ENCODE measurements at places on chromosomes 11 and 22.

GRCh38 chr11:10622957-10623791 lies 54.7 kb upstream of the LYVE1 start:
- DNase-seq = peak; percentile 94

- no peak for DNase-seq
These were observed 34.3 kb downstream of the TSPAN18 start for GRCh38 chr11:44760917-44761550.

DNA sequence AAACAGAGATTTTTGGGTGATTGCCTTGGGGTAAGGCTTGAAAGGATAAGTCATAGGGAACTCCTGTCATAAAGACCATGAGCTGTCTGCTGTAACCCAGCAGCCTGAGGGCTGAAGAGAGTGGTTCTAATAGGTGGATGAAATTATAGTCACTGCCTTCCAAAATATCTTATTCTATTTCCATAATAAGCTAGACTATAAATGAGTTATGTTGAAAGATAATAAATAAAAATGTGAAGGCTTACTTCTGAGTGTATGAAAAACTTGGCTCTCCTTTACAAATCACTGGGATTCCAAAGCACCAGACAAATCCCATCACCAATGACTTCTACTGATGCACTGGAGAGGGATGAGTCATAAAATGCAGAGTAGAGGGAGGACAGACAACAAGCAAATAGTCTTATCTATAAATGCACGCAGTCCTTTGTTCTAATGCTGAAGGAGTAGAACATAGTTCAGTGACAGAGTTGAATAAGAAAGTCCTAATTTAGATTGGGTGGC lies 775.0 kb upstream of the LRRC4C start:
- no peak for DNase-seq

- no peak for DNase-seq
These were observed 43.0 kb downstream of the KREMEN1 start for GRCh38 chr22:29115682-29116288.

GRCh38 chr22:21686634-21687393 lies 21.0 kb downstream of the PPIL2 start:
- no peak for DNase-seq

- DNase-seq = peak; percentile 92
These were observed 61.4 kb upstream of the BMAL1 start for GRCh38 chr11:13216019-13216710.

GRCh38 chr11:112773264-112773663 lies 188.0 kb upstream of the NCAM1 start:
- DNase-seq = no peak

GRCh38 chr11:76152741-76153570 lies 53.3 kb downstream of the WNT11 start:
- DNase-seq = no peak

DNA sequence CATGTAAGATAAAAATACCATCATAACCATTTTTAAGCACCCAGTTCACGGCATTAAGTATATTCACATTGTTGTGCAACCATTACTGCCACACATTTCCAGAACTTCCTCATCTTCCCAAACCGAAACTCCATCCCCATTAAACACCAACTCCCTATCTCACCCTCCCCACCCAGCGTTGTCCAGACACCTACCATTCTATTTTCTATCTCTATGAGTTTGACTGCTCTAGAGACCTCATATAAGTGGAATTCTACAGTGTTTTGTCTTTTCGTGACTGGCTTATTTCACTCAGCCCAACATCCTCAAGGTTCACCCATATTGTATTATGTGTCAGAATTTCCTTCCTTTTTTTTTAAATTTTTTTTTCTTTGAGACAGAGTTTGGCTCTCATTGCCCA lies 45.2 kb downstream of the PPFIA1 start:
- DNase-seq = peak; percentile 67

DNA sequence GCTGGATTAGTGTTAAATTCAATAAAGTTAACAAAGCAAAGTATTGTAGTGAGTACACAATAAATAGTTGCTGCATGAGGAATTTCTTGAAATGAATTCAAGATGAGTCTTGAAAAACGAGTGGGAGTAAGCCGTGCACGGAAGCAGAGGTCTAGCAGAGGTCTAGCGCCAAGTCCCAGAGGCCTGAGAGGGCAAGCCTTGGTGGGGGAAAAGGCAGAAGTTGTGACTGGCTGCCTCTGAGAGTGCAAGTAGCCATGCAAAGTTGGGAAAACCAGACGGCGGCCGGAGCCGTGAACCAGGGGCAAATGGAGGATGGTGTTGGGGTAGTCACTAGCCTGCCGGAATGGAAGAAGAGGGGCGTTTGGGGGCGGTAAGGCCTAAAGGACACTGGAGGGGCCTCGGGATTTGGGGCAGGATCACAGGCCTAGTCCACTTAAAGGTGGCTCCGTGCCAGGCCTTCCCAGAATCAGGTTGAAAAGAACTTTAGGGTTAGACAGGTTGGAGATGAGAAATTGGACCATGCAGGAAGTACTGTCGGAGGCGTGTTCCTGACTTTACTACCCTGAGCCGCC lies 379 bp upstream of the SLC3A2 start:
- peak; percentile 75 for DNase-seq

DNA sequence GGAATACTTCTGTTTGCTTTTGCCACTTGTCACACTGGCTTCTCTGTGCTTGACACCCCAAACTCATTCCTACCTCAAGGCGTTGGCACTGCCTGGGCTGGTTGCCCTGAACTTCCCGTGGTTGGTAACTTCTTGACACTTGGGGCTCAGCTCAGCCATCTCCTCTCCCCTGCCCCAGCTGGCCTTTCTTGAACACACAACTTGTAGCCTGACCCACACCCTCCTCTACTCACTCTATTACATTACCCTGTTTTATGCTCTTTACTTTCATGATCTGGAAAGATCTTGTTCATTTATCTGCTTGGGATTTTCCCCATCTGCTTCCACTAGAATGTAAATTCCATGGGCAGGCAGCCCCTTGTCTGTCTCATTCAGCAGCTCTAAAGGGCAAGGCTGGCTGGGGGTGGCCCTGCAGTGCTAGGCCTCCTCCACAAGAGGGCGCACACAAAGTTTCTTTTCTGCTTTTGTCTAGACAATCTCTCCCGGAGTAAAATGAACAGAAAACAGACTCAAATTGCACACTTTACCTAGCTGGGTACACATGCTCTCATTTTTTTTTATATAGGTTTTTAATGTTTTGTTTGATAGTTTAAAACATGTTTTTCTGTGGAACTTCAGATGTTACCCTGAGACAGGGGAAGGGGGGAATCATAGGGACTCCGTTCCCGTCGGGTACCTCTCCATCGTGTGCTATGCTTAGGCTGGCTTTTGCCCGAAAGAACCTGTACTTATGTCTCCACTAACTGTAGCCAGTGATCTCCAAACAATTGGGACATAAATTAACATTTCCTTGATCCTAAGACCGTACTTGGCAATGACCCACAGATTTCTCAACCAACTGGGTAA lies 16.4 kb upstream of the MRGPRX2 start:
- DNase-seq = peak; percentile 80

DNA sequence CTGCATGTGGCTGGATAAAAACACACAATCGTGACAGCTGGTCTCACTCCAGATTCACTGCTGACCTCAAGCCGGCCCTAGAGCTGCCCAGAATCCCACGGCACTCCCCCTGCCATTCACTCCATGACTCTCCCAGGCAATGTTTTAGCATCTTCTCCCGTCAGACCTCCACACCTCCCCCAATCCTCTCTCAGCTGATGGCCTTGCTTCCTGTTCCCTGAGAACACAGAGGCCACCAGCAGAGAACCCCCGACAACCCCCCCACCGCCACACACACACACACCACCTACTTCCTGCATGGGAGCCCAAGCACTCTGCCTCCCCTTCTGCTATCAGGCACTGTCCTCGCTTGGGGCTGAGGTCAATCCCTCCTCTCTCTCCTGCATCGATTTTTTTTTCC lies 9.3 kb downstream of the TNKS1BP1 start:
- peak; percentile 23 for DNase-seq

DNA sequence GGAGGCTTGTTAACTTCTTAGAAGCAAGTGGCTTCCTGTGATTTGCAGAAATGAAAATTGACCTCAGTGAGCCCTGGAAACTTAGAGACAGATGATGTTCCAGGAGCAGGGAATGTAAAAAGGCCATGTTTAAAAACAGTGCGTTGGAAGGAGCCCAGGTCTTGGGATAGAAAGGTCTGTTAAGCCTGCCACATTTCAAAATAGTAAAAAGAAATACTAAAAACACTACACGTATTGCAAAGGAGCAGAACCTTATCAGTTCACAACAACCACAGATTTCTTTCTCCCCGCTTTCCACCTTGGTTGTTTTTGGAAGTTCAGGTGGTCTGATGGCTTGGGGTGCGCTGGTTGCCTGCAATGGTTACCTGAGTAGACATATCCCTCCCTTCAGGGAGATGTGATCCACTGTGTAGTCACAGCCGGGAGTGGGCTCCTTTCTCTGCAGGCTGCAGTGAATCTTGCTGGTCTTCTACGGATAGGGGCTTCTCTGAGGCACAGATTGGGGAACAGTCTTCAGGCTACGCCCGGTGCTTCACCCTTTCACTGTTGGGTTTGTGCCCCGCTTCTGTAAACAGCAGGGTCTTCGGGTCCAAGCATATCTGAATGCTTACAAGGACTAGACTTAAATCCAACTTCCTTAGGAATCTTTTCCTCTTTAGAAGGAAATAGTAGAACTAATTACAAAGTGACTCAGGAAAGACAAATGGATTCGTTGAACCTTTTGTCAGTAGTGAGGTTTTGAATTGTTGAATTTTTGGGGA lies 1.9 kb downstream of the TEAD1 start:
- DNase-seq = no peak

GRCh38 chr22:25110846-25111578 lies 88.6 kb upstream of the CRYBB3 start:
- DNase-seq = peak; percentile 54

DNA sequence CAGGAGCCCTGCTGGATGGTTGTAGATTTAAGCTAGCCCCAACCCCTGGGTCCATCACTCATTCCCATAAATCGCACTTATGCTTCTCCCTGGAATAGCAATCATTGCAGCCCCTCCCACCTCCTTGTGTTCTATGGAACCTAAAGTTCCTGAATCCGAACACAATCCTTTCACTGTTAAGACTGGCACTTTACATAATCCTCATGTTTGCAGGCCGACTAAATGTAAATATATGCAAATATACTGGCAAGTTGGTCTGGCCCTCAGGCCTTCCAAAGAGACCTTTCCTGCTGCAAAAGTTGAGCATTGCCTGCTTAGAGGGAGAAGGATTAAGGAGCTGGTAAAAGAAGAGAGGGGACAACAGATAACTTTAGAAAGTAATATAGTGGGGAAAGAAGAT lies 892.9 kb downstream of the OPCML start:
- no peak for DNase-seq
